Glomerular endothelial cell (primary cell): ENCODE measurements at places on chromosomes 2 and 18.

GRCh38 chr2:112243233-112243632 is 11.6 kb downstream of the ZC3H8 start:
- DNase-seq, result no peak

DNA sequence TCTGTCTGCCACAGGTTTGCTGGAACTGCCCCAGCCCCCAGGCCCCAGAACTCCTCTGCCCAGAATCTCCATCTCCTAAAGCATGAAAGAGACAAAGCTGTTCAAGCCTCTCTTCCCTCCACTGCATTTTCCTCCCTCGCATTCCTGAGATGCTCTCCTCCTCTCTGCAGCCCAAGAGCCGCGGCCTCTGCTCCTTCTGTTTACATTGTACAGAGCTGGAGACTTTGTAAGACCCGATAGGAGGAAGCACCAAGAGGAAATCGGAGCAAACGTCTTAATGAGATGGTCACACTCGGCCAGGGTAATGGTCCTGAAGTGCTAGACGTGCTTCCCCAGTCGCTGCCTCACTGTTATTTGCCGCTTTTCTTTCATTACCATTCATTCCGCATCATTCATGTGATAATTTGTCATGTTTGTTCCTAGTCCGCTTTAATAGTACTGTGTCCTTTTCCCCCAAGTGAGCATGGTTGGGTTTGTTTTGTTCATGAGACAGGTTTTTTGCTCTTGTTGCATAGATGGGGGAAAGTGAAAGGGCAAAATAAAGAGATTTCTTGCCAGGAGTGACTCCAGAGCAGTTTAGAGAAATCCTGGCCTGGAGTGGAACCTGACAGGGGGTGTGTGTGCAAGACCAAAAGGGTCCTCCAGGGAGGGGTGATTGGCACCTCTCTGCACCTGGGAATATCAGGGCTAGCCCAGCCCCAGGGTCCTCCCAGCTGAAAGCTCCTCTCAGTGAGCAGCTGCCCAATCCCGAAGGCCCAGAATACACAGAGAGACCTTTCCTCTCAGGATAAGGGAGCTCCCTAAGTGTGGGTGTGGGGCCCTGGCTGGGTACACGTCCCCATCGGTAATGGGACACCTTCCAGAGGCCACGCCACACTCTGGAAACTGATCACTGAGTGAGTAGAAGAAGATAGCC is 44.9 kb upstream of the ID2 start:
- DNase-seq, result no peak

GRCh38 chr2:55395724-55396605 is 23.7 kb downstream of the CCDC88A start:
- no peak for DNase-seq

DNA sequence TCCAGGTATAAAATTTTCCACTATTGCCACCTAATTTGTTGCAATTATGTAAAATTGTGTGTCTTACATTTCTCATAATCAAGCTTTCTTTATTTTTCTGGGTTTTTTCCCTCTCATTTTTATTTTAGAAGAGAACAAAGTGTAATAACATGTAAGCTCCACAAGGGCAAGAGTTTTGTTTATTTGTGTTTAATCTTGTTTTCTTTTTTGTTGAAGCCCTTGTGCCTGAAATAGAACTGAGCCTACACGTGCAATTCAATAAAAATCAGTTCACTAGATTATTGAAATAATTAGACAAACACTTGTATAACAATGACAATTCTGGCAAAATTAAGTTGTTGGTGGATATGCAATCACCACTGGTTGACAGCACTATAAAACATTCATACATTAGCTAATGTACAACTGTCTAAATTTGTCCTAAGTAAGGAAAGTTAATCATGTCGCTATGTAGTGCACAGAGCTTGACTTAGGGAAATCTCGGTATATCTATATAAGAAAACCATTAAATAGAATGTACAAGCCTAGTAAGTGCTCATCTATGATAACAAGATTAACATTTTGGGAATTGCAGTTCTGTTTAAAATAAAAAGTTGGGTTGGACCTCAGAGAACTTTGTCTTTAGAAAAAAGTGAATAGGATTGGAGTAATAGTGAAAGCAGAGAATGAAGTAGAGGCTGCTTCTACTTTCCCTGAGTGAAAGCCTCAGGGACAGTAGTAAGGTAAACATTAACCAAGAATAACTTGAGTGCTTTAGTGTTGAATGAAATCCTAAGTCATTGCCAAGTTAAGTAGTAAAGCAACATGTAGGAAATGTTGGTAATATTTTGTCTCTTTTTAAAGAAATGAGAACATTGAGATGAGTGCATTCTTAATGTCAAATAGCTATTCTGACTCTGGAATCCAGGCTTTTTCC is 37.4 kb upstream of the NOL4 start:
- no peak for DNase-seq

GRCh38 chr2:230688490-230688889 is 24.2 kb upstream of the CAB39 start:
- DNase-seq, result no peak

DNA sequence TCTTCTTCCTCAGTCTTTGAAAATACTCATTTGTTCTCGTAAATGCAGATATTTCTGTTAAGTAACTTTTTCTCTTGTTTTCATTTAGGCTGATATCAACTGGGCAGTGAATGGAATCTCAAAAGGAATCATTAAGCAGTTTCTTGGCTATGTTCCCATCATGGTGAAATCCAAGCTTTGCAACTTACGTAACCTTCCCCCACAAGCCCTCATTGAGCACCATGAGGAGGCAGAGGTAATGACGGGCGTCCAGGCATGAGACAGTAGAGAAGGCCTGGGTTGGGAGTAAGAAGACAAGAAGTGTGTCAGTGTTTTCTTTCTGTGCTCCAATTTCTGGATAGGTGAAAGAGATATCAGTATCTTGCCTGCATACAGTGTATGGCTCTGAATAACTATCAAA is 5.1 kb downstream of the POLR1B start:
- no peak for DNase-seq

DNA sequence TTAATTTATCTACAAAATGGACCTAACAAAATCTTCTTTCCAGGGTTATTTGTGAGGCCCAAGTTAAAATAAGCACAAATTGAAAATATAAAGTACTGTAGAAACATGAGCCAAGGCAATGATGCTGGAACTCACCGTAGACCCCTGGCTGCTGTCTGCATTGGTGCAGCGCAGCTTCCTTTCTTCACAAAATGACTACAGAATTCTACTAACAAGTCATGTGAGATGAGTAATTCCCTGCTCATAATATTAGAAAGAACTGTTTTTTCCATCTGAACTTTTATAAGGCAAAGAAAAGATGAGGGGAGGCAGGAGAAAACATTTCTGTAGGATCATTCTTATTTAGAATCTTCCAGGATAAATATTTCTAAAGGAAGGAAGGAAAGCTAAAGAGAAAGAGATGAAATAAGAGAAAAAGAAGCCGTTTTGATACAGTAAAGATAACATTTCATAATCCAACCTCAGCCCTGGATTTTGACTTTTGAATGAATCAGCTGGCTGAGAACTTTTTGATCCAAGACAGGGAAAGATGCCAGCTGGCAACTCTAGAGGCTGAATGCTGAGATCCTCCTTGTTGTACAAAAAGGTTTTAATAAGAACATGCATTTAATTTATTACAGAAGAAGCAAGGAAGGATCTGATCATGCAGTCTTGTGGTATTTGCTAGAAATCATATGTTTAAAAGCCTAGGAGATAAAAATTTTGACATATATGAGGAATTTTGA is 183.9 kb upstream of the KLHL14 start:
- DNase-seq, result no peak

DNA sequence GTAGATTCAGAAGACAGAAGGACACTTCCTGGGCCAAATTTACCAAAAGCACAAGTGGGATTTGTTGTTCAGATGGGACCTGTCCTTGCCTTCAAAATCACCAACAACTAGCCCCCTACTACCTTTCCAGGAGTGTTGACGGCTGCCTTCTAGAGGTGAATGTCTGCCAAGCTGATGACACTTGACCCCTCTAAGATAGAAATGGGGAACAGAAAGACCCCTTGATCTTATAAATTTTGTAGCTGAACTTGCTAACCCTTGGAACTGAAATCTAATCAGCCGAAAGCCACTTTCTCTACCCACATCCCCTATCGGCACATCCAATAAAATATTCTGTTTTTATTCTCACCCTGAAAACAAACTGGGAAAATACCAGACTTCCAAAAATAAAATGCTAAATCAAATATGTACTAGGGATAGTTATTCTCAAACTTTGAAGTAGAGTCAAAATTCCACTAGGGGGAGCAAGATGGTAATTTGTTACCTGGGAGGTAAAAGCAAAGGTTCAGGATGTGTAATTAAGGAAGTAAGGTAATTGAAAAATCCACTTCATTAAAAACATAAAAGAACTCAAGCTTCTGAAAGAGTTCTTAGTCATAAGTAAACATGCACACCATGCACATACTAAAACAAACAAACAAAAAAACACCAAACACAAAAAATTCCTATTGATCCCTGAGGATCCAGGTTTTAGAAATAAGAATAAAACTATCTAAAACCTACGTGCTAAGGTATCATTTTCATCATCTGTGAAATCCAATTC is 119.2 kb downstream of the ANKRD44 start:
- no peak for DNase-seq

GRCh38 chr2:41791523-41791922 is 256.3 kb upstream of the PKDCC start:
- no peak for DNase-seq

DNA sequence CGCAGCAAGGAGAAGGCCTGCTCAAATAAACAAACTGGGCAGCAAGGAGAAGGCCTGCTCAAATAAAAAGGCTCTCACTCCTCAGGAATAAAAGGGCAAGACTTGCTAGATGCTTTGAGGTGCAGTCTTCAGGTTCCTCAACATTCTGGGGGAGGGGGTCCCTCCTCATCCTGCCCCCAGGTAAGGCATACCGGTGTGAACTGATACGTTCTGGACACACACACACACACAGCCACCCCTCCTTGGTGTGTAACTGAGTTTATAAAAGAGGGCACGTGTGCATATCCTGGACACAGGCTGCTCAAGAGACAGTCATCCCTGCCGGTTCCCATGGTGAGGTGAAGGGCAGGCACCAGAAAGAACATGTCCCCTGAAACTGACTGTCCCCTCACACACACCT is 4.5 kb downstream of the TEX261 start:
- no peak for DNase-seq

- DNase-seq, result no peak
Observed at GRCh38 chr18:62717925-62718800, 2.8 kb downstream of the PHLPP1 start.

- no peak for DNase-seq
Observed at GRCh38 chr2:65061910-65062339, 5.7 kb downstream of the CEP68 start.

DNA sequence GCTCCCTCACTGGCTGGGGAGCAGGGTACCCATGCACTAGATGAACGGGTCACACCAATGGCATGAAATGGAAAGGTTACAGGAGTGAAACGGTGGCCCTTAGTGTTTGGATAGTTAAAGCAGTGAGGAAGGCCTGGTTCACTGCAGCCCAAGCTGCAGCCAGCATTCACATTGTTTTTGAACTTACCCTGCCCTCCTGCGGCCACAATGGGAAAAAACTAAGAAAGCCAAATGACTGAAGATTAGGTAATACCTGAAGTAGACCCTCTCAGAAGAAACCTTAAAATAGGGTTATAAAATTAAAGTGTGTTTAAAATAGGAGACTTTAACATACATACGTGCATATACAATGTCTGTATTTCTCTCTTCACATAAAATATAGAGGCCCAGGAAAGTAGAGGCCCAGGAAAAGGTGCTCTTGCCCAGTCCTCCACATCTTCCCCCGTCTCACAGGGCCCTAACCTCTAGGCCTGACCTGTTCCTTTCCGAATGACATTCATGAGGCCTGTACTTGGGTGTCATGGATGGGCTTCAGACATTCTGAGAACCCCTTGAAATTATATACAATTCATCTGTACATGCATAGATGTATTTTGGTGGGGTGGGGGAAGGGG is 33.3 kb downstream of the DOK1 start:
- no peak for DNase-seq

DNA sequence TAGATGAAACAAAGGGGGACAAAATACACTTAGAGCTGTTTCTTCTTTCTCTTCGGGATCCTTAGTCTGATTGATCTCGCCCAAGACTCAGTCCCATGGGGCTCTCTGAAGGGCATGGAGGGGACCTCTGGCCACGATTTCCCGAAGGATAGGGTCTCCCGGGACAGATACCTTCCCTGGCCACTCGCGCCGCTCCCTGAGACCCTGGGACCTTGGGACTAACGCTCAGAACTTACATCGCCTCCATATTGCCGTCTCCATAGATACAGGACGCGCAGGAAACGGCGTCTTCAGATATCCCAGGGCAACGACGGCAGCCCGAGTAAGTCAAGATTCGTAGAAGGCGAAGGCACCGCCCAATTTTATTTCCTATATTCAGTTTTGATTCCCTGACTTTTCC is at the start of gene CFAP65:
TSS of gene CFAP65 (minus strand) at position 265 of the 400 bp plus-strand sequence. CDS start 2,468 bp downstream, outside the sequence.
- DNase-seq, result no peak

DNA sequence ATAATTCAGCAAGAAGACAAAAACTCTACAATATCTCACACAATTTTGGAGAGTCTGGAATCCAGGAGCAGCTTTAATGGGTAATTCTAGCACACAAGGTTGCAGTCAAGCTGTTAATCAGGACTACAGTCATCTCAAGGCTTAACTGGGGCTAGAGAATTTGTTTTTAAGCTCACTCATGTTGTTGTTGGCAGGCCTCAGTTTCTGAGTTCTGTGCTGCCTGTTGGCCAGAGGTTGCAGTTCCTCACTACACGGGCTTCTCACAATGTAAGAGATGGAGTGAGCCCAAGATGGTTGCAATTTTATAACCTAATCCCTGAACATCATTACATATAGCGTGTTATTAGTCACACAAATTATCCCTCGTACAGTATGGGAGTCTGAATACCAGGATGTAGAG is 50.6 kb upstream of the TMEFF2 start:
- DNase-seq, result no peak

DNA sequence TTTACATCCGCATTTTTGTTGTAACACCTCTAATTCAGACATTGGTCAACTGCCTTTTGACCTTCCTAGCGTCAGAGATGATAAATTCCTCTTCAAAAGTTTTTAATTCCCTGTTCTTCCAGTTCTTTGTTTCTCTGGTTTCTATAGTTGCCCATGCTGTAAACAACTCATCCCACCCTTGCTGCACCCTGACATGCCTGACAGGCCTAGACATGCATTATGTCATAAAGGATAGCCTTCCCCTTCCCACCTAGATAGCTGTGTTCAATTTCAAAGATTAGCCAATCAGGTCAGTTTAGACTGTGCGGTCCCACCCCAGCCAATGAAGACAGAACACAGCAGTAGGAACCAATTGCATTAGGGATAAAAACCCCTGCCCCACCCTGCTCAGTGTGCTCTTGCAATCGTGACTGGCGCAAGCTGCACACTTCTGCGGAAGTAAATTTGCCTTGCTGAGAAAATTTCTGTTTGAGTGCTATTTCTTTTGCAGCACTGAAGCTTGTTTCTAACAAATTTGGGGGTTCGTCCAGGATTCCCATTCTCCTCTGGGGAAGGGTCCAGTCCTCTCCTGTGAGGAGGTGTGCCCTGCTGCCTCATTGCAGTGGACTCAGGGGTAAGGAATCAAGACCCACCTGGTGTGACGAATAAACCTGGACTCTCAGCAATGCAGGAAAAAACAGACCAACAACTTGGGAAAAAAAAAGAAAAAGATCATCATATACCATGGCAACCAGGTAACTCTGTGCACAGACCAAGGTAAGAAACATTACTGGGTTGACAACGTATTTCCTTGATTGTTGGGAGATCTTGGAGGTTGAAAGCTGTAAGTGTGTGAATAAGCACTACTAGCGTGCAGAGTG is 9.1 kb upstream of the SAP130 start:
- no peak for DNase-seq
